ENCODE measurements at places on chromosomes 1 and 21. TPM values are rescaled to one million over a fixed set of nuclear protein-coding genes. Genes with fewer than 3 reads are reported as not detected.

Gene VTCN1
- total RNA-seq: not detected

GRCh38 chr21:34132926-34133325, 59.5 kb downstream of the MRPS6 start:
- no peaks in the 10 kb centered on the region for H3K36me3 ChIP-seq
- no peaks in the 10 kb centered on the region for H3K27me3 ChIP-seq
- peak; percentile 30 for DNase-seq

DNA sequence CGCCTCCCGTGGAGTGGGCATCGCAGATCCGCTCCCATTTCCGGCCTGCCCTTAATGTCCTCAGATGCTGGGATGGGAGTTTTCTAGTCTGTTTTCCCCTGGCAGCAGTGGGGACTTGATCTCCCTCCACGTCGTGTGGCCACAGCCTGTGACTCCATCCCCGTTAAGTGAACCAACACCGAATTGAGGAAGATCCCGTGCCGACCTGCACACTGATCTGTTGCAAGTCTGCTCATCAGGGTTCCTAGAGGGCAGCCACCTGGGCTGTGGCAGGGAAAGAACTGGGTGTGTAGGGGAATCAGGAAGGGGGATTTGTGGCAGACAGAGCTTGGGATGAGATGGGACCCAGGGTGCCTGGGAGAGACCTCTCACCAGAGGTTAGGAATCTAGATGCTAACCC, 23.3 kb upstream of the CDK18 start:
- H3K4me3 ChIP-seq: no peak overlapping the region
- H3K27me3 ChIP-seq: peaks cover 47% of the 10 kb centered on the region
- no peaks in the 10 kb centered on the region for H3K36me3 ChIP-seq
- no peak for DNase-seq
- H3K4me1 ChIP-seq: peaks cover 8% of the 10 kb centered on the region
- no peak overlapping the region for H3K27ac ChIP-seq

DNA sequence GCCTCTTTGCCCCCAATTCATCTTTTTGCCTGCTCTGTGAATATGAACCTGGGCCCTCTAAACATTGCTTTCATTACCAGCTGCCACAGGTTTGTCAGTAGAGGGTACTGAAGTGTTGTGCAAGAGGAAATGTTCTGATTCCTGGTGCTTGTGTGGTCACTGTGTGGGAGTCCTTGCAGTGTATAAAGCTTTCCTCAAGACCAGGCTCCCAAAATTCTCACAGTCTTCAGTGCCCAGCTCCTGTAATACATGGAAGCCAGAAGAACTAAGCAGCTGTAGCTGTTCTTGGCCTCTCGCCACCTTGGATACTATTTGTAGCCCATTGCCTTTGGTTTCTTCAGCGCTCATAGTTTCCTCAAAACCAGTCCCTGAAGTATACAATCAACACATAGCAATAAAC, 1046.2 kb downstream of the BRINP3 start:
- H3K36me3 ChIP-seq: no peaks in the 10 kb centered on the region
- H3K27me3 ChIP-seq: no peaks in the 10 kb centered on the region
- H3K4me3 ChIP-seq: no peak overlapping the region
- DNase-seq: no peak
- no peaks in the 10 kb centered on the region for H3K4me1 ChIP-seq

Gene LYPD8
- not detected for total RNA-seq

GRCh38 chr1:240399381-240399780, 212.6 kb downstream of the GREM2 start:
- H3K27ac ChIP-seq: peak overlapping the region; percentile 88
- H3K27me3 ChIP-seq: no peaks in the 10 kb centered on the region
- H3K4me1 ChIP-seq: peaks cover 33% of the 10 kb centered on the region
- no peak overlapping the region for H3K4me3 ChIP-seq
- peaks cover 2% of the 10 kb centered on the region for H3K36me3 ChIP-seq

DNA sequence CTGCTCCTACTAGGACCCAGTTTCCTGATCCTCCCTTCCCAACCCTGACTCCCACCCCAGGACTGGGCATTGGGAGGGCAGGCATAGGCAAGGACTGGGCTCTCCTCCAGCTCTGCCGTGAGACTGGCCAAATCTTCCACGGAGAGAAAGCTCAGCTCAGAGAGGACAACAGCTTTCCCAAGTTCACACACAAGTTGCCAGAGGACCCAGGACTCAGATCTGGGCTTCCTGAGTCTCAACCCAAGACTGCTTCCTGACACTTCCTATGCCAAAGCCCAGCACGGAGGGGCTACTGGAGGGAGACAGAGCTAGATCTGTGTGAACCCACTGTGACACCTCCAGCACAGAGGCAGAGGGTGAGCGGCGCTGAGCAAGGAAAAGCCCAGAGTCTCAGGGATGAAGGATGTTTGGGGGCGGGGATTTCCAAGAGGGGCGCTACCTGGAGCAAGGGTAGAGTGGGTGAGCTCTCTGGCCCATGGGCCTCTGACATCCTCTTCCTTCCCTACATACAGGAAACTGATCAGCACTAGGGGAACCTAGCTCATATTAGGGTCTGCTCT, 7.1 kb downstream of the PDZK1IP1 start:
- peaks cover 16% of the 10 kb centered on the region for H3K4me1 ChIP-seq
- H3K4me3 ChIP-seq: no peak overlapping the region
- H3K27ac ChIP-seq: no peak overlapping the region
- no peaks in the 10 kb centered on the region for H3K36me3 ChIP-seq
- DNase-seq: peak; percentile 75

GRCh38 chr1:31335007-31335406, 37.9 kb downstream of the FABP3 start:
- peaks cover 15% of the 10 kb centered on the region for H3K36me3 ChIP-seq
- no peaks in the 10 kb centered on the region for H3K4me1 ChIP-seq
- no peak overlapping the region for H3K27ac ChIP-seq

Gene LAX1
- total RNA-seq: 0.29 TPM

Gene KCNQ4
- total RNA-seq: not detected

All from osteoblast (primary cell).